ENCODE measurements at places on chromosomes 3 and 15.

- no peak for DNase-seq
Measured at GRCh38 chr15:61479613-61480012, 250.5 kb upstream of the RORA start.

DNA sequence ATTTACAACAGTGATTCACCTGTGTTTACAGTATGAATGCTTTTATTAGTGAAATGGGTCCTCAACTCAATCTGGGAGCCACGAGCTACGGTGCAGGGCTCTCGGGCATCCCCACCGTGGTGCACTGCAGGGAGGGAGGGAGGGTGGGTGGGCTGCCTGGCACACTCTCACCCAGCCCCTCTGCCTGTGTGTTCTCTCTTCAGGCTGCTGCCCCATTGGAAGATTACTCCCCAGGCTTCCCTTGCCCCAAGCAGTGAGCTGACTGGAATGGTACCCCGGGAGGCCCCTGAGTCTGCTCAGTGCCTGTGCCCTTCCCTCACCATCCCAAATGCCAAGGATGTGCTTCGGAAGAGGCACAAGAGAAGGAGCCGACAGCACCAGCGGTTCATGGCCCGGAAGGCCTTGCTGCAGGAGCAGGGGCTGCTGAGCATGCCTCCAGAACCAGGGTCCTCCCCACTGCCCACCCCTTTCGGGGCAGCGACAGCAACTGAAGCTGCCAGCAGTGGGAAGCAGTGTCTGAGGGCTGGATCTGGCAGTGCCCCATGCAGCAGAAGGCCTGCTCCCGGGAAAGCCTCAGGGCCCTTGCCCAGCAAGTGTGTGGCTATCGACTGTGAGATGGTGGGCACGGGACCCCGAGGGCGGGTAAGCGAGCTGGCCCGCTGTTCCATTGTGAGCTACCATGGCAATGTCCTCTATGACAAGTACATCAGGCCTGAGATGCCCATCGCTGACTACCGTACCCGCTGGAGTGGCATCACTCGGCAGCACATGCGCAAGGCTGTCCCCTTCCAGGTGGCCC lies 5.0 kb downstream of the AEN start:
- no peak for DNase-seq

DNA sequence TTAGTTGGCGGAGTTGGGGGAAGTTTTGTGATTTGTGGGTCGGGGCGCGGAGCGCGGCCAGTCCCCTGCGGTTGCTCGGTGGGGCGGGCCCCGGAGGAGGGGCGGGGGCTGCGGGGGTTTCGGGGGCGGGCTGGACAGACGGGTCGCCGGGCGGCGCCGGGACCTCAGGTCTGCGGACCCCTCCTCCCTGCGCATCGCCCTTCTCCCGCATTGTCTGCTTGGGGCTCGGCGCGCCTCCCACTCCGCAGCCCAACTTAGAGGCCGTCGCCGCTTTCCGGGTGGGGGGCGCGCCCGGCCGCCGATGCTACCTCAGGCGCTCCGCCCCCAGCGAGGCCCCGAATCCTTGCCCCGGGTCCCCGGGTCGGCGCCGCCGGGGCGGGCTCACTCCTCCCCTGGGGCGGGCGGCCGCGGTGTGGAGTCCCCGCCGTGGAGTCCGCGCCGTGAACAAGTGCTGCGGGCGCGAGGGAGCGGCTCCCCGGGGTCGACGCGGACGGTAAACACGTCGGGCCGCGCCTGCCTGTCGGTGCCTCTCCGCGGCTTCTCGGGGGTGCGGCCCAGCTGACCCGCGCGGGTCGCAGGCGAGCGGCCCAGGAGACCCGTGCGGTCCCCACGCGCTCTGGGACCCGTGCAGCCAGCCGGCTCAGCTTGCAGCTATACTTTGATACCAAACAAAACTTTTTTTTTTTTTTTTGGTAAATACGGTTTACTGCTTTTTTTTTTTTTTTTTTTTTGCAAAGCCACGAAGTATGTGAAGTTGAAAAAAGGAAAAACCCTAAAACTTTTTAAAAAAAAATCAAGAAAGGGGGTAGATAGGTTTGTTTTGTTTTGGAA lies 624 bp downstream of the AKAP13 start:
- no peak for DNase-seq

GRCh38 chr3:30123755-30124154 lies 482.6 kb upstream of the TGFBR2 start:
- DNase-seq: no peak

DNA sequence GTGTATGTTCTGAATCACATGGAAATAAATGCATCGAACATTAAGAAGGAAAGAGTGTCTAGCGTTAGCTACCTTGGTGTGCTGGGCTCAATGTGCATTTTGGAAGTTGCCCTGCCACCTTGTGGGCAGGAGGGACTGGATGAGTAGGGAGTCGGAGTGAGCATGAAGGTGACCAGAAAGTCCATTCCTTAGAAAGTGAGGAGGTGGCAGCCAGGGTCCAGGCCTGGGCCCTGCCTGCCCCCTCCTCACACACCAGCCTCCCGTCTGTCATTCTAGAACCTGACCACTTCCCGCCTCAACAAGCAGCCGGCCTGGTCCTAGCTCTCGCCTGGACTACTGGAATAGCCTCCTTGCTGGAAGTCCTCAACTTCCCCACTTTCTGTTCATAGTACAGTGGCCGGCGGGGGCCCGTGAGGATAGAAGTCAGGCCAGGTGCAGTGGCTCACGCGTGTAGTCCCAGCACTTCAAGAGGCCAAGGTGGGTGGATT lies 10.2 kb upstream of the GATA2 start:
- no peak for DNase-seq

DNA sequence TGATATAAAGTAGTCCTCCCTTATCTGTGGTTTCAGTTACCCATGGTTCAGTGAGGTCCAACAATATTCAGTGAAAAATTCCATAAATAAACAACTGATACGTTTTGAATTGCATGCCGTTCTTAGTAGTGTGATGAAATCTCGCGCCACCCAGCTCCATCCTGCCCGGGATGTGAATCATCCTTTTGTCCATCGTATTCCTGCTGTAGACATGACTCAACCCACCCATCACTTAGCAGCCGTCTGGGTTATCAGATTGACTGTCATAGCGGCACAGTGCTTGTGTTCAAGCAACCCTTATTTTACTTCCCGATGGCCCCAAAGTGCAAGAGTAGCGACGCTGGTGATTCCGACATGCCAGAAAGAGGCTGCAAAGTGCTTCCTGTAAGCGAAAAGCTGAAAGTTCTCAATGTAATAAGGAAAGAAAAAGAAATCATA lies 48.0 kb upstream of the MEX3B start:
- no peak for DNase-seq

- no peak for DNase-seq
Measured at GRCh38 chr3:119637679-119638477, 22.5 kb downstream of the POPDC2 start.

DNA sequence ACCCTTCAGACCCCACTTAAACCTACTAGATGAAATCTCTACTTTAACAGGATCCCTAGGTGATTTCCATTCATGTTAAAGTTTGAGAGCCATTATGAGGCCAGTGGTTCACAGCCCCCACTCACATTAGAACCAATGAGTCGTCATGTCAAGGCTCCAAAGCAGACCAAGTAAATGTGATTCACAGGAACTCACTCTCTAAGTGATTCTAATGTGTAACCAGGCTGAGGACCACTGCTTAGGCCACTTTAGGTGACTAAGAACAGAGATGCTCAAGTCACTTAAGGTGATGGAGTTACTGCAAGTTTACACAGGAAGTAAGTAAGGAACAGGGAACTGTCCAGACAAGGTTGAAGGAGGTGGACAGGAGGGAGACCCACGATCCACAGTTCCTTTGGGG lies 7.7 kb downstream of the GALNT15 start:
- no peak for DNase-seq

- no peak for DNase-seq
Measured at GRCh38 chr15:95604634-95605036, 725.9 kb upstream of the NR2F2 start.
